Activated T-cell treated with anti-CD3 and anti-CD28 coated beads, Interleukin-2, amount 50 U/mL, for 24 hours (primary cell): ENCODE measurements at places on chromosomes 6 and 20.

DNA sequence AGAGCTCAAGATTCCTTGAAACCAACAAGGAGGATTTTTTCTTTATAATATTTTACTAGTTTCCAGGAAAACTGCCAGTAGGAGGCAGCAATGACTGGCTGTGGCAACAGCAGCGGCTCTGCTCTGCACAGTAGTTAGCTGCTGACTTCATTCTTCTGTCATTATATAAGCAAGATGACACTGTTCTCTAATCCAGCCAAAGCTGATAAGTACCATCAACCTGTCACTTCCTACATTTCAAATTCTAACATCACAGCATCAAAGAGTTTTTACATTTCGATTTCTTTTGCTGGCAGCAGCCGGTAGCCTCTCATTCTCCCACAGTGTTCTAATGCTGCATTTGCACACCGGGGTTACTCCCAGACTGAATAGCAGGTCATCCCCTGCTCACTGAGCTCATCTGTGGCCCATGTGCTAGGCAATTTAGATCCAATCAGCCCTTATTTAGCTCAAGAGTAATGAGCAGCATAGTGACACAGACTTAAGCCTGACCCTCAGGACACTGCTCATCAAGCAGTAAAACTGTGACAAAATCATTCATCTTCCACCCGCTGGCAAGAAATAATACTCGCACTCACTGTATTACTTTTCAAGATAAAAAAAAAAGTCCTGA is 67.8 kb downstream of the MMS22L start:
- no peak for DNase-seq

- DNase-seq: no peak
Observed at GRCh38 chr20:13838664-13839063, 53.8 kb downstream of the NDUFAF5 start.

GRCh38 chr20:57579898-57580447 is 19.1 kb downstream of the PCK1 start:
- no peak for DNase-seq

DNA sequence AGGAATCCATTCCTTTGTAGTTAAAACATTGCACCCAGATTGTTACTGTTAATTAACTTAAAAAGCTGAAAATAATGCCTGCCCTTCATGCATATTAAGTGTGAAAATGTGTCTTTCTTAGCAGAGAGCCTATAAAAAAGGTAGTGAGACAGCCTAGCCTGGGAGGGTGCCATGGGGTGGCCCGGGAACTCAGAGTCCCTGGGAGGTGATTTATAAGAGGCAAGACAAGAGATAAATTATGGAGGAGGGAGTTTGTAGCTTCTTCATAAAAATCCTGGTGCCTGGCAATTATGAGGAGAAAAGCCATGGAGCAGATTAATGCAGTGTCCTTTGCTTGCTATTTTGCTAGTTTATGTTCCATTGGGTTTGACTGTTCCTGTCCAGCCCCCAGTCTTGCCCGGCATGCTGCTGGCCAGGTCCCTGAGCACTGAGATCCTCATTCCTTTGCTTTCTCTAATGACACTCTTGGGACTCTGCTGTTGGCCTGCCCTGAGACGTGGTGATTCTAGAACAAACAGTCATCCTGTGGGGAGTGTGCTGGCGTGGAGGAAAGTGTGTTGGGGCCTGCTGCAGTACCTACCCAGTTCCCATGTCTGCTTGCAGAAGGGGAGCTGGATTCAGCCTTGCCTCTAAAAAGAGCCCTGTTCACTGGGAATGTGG is 4.2 kb downstream of the MLN start:
- no peak for DNase-seq

GRCh38 chr20:35981969-35982368 is 13.6 kb downstream of the CNBD2 start:
- no peak for DNase-seq
